A549 treated with GW870086 at 1 μM for 4 hours (cell line): ENCODE measurements at places on chromosomes 16 and 17. TPM values are rescaled to one million over a fixed set of nuclear protein-coding genes. Genes with fewer than 3 reads are reported as not detected.

The KRTAP4-5 gene
- total RNA-seq = not detected in 5 replicates

The IRX6 gene
- total RNA-seq = not detected in 5 replicates

The TMC7 gene
- 6.6 to 9.5 TPM (median 8.3 TPM) in 5 replicates for total RNA-seq

The KRT31 gene
- total RNA-seq = 0.08 TPM in 1 of 5 replicates, not detected in the others

The KLHL10 gene
- total RNA-seq = not detected in 5 replicates

The CCL4 gene
- total RNA-seq = 0.15 TPM in 1 of 5 replicates, not detected in the others

The MT1F gene
- 15.9 to 26.2 TPM (median 18.6 TPM) in 5 replicates for total RNA-seq

The TBX21 gene
- 0.06 to 0.19 TPM (median 0.10 TPM) in 5 replicates for total RNA-seq

The STAC2 gene
- 0.81 to 1.7 TPM (median 1.3 TPM) in 5 replicates for total RNA-seq

The AANAT gene
- total RNA-seq = 0.15 to 0.78 TPM (median 0.41 TPM) in 5 replicates

The ARSG gene
- 1.5 to 2.1 TPM (median 1.7 TPM) in 5 replicates for total RNA-seq
